Endothelial cell of umbilical vein (primary cell): ENCODE measurements at places on chromosomes 3 and 15.
A peak's percentile ranks its signal among the peaks of the same experiment; 100 is the strongest.

- no peak for DNase-seq
Measured at GRCh38 chr3:139227165-139227564, 116.7 kb upstream of the MRPS22 start.

GRCh38 chr3:130529486-130530215 lies 12.7 kb downstream of the COL6A6 start:
- no peak for DNase-seq

DNA sequence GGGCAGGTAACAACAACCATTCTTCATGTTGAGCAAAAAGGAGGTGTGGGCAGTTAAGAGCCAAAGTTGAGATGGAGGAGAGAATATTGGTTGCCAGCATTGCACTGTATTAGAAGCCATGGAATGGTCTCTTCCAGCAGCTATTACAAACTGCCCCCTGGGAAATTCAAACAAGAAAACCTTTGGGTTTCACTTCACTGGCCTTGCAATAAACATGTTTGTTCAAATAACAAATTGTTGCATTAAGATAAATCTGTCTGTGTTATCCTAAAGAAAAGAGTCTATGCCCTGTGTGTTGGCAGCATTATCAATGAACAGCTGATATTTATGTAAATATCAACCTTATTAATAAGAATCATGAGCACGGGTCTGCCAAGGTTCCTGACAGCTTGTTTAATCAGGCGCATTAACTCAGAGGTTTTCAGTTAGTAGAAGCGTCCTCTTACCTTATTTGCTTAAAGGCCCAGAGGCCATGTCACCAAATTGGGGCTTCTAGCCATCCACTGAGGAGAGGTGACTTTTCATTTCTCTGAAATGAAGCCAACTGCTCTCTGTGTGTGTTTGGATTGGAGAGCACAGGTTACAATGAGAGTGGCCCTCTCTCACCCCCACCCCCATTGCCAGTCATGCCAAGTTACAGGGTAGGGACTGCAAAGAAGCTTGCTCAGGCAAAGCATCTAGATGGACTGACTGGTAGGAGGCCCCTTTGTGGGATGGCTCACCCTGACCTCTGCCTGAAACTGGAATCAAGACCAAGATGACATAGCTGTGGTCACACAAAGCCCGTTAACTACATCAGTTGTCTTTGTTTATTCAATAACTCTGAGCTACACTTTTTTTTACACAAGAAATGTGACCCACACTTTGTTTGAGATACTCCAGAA lies 10.5 kb downstream of the FILIP1L start:
- no peak for DNase-seq

DNA sequence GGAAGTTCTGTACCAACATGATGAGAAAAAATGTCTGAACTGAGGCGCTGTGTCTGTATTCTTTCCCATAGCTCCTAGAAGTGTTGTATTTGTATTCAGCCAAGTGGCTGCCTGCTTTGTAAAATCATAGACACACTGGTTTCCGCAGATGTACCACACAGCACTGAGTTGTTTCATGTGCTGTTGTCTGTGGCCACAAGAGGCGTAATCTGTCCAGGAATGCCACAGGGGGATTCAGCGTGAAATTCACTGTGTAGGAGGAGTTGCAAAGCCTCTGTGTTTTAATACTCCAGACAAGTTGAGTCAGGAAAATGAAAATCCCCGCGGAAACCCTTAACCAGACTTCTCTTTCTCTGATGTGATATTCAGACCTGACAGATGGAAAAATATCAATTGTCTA lies 462.2 kb downstream of the NSUN3 start:
- no peak for DNase-seq

GRCh38 chr3:173892547-173892946 lies 495.0 kb downstream of the NLGN1 start:
- DNase-seq = peak; percentile 61

GRCh38 chr3:109336291-109336861 lies 970 bp downstream of the DPPA4 start:
- DNase-seq = no peak

GRCh38 chr3:6282918-6283317 lies 578.0 kb upstream of the GRM7 start:
- DNase-seq = no peak

- peak; percentile 79 for DNase-seq
Measured at GRCh38 chr3:58198804-58199203, 12.0 kb downstream of the DNASE1L3 start.

DNA sequence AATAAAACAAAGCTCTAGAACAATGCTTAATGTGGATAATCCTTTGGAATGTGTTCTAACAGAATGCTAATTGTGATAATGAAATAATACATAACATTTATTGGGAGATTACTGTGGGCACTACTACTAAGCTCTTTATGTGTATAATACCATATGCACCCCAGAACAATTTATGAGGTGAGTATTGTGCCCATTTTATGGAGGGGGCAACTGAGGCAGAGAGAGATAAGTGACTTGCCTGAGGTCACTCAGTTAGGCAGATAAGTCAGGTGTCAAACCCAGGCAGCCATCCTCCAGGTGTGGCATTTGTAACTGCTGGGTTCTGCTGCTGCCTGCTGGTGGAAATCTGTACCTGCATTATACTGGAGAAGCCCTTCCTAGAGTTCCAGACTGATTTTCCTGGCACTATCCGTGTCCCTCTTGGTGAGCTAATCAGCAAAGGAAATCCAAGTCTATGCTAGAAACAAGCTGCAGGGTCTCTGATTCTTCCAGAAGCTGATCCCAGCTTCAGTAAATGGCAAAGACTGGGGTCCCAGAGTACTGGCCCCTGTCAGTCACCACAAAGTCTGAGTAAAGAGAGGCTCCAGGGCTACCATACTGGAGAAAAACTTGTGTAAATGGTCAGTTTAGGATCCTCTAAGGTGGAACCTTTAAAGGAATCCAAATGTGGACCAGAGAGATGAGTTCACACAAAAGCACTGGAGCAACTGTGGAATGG lies 22.6 kb upstream of the RBP1 start:
- peak; percentile 37 for DNase-seq

GRCh38 chr3:99663977-99664376 lies 25.6 kb downstream of the COL8A1 start:
- peak; percentile 73 for DNase-seq

DNA sequence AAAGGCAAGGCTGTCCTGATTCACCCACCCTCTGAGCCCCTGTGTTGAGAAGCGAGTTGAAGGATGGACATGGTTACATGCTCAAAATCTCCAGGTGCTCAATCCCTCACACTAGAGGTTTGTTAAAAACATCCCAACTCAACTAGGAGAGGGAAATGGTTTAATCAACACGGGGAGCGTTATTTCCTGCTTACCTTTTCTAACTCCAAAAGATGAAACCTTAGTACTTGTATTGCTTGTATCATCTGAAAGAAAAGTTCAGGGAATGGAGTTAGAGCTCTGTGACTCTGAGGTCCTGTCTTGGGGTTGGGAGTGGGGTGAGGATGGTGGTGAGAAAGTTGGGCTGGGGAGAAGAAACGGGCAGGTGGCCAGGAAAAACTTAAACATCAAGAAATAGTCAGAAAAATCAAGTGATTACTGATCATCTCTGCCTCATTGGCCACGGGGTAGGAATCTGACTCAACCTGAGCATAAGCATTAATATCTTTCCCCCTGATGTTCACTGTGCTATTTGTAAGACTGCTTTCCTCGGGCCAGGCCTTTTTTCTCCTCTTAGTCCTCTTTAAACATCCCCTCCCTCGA lies 5.9 kb downstream of the MEIS2 start:
- peak; percentile 35 for DNase-seq

DNA sequence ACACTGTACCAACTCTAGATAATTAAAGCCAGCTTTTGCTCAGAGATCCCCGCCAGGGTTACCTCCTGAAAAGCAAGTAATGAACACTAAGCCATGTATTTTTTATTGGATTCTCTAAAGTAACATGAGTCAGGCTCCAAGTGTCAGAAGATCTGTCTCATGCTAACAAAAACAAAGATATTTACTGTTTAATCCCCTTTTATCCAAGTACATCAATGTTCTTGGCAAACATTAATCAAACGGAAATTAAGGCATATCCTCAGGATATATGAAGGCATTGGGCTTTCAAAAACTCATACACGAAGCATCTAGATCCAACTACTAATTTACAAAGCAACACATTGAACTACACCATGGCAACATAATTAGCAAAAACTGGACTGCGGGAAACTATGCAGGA lies 37.2 kb downstream of the MYO5A start:
- peak; percentile 95 for DNase-seq

DNA sequence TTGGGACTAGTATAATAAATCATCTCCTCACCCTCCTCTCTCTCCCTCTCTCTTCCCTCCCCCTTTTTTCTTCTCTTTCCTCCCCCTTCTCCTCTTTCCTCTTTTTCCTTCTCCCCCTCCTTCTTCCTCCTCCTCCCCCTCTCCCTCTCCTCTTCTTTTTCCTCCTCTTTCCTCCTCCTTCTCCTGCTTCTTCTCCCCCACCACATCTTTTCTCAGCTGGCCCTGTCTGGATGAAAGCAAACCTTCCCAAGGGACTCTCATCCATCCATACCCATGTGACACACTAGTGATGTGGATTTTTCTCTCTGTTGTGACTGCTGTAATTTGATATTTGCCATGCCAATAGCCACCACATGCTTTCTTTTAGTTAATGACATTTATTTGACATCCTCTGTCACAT lies 127.2 kb downstream of the EBLN2 start:
- no peak for DNase-seq

- peak; percentile 80 for DNase-seq
Measured at GRCh38 chr3:149489060-149489690, 14.7 kb downstream of the TM4SF4 start.

DNA sequence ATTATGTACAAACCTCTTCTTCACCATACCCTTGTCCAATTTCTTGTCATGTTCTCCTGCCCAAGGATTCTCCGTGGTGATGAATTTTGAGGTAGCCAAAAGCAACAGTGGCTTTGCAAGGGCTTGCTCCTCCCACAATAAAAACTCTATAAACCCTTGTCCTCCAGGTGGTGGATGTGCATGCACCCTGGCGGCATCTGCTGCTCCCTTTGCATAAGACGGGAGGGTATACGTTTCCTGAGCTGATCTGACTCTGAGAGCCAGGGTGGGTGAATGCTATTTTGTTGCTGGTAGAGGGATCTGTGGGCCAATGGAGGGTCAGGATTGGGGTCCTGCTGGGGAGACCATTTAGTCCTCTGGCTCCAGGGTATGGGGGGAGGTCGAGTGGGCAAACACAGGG lies 5.4 kb downstream of the DNAH1 start:
- no peak for DNase-seq

- DNase-seq = no peak
Measured at GRCh38 chr3:49081429-49081828, 12.4 kb downstream of the QRICH1 start.

DNA sequence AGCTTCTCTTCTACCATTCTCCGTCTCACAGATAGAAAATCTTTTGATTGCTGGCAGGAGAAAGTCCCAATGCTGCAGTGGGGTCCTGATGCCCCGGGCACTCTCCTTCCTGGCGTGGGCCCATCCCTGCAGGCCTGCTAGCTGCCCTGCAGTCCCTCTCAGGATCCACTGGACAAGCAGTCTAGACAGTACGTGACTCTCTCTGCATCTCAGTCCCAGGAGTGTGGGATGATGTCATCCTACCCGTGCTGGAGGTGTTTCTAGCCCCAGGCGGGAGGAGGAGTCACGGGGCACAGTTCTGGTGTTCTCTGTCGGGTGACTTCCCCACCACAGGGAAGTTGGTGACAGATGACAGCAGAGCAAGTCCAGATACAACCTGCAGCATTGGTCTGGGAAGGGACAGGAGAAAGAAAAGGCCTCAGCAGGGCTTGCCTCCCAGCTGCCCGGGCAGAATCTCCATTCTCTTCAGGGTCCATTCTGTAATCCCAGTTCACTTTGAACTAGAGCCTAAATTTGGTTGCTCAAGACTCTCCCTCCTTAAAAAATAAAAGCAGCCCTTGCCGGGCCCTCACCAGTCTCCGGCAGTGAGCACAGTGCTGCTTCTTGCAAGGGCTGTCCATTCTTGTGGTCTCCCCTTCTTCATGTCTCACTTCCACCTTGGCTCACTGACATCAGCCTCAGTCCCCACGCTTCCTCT lies 30.6 kb downstream of the SLC28A1 start:
- peak; percentile 38 for DNase-seq

GRCh38 chr15:82730022-82730530 lies 20.4 kb upstream of the AP3B2 start:
- DNase-seq = no peak

DNA sequence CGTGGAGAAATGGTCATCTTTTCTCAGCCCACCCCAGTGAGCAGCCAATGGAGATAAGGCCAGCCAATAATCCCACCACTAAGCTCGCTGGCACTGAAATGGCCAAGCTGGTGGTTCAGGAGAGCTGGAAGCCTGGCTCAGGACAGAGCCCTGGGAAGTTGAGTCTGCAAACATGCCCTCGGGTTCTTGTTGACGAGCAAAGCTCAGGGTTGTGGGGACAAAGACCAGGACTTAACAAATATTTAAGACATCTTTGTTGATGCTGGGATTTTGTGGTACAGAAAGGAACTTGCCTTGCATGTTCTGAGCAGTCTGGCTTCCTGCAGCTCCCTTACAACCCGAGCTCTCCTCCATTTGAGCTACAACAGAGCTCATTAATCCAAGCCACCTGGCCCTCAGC lies 4.4 kb downstream of the FAH start:
- no peak for DNase-seq

GRCh38 chr15:90013503-90013937 lies 12.4 kb downstream of the ZNF710 start:
- DNase-seq = no peak

DNA sequence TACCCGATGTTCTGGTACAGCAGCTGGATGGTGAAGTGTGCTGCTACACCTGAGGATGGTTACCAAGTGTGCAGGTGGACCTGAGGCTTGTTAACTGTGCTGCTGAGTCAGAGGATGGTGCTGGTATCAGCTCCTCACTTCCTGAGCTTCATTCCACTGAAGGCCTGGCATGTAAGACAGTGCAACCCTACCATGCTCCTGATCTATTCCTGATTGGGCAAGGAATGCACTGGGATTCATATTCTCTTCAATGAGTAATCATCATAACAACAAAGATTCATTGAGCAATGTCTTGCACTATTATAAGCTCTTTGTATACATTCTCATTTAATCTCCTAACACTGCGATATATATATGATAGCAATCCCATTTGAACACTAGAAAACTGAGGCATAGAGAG lies 62.9 kb upstream of the THSD4 start:
- DNase-seq = no peak

DNA sequence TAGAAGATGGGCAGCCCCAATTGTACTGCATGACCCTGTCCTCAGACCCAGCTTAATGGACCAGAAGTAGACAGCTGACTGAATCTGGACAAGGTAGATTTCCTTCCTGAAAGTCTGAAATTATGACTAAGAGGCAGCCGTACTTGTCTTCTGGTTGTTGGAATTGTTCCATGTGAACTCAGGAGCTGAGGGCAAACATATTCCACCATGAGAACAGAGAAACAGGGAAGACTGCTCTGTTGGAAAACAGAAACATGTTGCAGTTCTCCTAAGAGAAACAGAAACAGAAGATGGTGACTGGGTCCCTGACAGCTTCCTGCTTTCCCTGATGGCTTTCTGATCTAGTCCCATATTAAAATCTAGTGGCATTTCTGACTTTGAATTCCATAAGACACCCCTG lies 24.1 kb downstream of the POPDC2 start:
- DNase-seq = peak; percentile 75

GRCh38 chr3:50242851-50243542 lies 7.0 kb downstream of the GNAI2 start:
- peak; percentile 93 for DNase-seq
